GM04504 (cell line): ENCODE measurements at places on chromosomes 3 and 15.

- no peak for DNase-seq
Observed at GRCh38 chr3:67685499-67685898, 31.1 kb upstream of the SUCLG2 start.

GRCh38 chr3:35760146-35760545, 120.8 kb downstream of the ARPP21 start:
- no peak for DNase-seq

GRCh38 chr3:157082305-157082982, 77.5 kb downstream of the CCNL1 start:
- DNase-seq: peak; percentile 76

DNA sequence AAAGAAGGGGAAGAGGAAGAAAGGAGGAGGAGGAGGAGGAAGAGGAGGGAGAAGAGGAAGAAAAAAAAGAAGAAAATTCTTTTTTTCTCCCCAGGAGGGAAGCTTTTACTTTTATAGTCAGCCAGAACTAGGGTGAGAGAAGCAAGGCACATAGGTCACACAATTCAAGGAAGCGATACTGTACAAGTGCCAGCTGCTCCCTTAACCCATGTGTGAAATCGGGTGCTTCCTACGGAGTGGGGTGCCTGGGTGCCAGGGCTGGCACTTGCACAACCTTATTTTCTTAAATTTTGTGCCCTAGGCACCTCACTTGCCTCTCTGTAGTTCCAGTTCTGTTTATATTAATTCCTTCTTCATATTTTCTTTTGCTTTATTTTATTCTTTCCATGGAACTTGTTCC, 150.4 kb downstream of the LIPC start:
- no peak for DNase-seq

- no peak for DNase-seq
Observed at GRCh38 chr3:107629566-107629965, 106.8 kb downstream of the BBX start.

DNA sequence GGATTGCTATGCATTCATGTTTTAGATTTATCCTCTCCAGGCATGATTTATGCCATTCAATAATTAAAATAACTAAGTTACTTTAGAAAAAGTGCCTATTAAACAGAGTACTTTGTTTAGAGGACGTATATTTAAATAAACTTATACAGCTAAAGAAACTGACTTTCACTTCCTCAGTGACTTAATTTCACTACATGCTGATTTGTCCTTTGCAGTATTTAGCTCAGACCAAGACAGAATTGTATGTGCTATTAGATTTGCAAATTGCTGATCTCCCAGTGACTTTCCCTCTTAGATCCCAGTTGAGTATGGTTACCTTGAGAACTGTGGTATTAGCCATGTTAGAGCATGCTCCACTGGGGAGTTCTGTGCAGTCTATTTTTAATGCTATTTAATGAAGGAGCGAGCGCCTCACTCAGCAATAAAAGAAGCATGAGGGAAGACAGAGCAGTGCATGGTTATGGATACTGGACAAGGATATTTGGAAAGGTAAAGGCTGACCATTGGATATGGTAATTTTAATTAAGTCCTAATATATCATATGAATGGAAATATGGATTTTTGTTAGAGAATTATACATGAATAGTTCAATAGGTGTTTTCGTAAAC, 2.7 kb downstream of the ARPP21 start:
- no peak for DNase-seq

DNA sequence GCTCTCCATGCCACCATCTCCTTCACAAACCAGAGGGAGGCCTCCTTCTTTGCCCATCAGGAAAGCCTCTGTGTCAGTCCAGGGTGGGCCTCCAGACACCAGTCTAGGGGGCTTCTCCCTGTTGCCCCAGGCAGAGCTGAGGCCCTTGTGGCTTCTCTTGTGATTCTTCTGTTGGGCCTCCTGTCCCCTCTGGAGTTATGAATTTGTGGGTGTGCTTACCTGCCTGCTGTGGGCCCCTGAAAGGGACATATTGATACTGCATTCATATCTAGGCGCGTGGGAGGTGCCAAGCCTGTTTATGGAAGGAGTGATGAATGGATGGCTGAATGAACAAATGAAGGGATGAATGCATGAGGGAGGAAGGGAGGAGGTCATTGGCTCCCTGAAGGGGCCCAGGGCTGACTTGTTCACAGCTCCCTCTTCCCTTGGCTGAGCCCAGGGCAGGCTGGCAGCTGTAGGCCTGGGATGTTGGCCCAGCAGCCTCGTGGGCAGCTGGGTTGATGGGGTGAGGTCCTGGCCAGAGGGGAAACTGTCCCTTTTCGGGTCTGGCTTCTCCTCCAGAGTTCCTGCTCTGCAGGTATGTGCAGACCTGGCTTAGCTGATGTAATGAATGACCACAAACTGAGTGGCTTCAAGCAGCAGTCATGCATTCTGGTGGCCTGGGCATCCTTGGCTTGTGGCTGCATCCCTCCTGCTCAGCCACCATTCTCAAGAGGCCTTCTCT, 195.4 kb downstream of the GOLGA6L6 start:
- no peak for DNase-seq

DNA sequence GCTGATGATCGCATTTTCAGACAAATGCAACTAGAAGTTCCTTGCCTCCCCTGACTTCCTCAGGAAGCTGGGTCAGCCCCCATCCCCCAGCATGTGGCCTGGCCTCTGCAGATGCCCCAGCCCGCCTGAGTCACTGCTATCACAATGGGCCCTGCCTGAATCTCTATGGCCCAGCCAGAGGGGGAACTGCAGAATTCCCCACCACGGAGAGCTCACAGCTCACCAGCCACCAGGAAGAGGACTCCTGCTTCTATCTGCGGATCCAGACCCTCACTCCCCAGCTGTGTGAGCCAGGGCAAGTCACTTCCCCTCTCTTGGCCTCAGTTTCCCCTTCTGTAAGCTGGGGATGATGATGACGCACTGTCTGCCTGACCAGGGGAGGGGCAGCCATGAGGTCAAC, 6.9 kb downstream of the PLXND1 start:
- no peak for DNase-seq

GRCh38 chr15:29924750-29925149, 102.5 kb upstream of the TJP1 start:
- no peak for DNase-seq

- DNase-seq: peak; percentile 50
Observed at GRCh38 chr15:90451053-90451850, 63.2 kb downstream of the IQGAP1 start.

- DNase-seq: no peak
Observed at GRCh38 chr15:41773332-41773728, 954 bp upstream of the MAPKBP1 start.

DNA sequence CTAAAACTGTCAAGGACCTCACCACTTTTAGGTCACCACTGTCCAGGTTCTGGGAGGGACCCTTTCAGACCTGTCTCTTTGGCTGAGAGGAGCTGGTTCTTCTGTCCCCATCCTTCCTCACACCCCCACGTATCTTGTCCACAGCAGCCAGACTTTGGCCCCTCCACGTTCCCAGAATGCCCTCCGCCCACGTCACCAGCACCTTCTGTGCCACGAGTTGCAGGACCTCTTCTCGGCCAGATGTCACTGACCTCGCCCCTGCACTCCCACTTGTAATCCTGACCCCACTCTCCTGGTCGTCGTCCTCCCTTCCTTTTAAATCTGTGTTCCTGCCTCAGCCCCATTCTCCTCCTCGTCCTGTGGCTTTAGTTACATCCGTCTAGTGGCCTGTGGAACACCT, 22.6 kb upstream of the SEC13 start:
- DNase-seq: no peak

GRCh38 chr15:23567921-23568320, 2.4 kb downstream of the MKRN3 start:
- DNase-seq: no peak

DNA sequence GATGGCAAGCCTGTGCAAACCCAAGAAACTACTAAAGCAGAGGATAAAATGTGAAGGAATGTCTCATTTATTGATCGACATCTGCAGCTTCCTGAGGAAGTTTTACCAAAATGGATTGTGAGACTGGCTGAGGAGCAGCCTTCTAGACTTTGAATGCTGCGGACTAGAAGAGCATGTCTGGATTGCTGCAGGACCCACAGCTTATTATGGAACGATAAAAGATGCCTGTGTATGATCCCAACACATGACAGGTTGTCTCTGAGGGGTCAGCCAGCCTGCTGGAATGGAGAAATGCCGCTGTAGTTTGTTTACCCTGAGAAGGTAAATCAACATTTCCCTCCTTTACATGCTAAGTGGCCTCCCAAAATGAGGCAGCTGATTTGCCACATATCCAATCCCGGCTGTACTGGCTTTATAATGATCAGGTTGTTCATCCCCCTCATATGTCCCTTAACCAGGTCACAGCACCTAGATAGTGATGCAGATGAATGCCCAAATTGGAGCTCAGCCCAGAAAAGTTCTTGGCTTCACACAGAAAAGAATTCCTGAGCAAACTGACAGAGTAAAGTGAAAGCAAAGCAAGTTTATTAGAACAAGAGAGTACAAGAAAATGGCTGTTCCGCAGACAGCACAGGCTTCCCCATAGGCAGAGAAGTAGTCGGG, 63.9 kb downstream of the IL12A start:
- DNase-seq: no peak

DNA sequence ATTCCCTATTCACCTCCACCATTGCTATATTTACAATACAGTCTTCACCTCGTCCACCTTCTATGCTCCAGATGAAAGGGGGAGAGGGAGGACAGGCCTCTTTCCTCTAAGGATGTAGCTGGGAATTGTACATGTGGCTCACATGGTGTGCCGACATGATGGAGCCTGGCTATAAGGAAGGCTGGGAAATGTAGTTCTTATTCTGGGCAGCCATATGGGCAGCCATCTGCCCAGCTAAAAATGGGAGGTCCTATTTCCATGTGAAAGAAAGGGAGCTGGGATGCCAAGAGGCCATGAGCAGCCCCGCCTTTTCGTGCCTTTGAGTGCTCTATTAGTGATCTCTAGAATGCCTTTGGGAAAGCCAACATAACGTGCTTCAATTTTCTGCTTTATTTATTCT, 27.1 kb upstream of the MGLL start:
- DNase-seq: no peak

GRCh38 chr3:14698601-14699244, 23.8 kb downstream of the C3orf20 start:
- DNase-seq: no peak

GRCh38 chr3:182244222-182244971, 532.7 kb downstream of the SOX2 start:
- DNase-seq: no peak

- DNase-seq: no peak
Observed at GRCh38 chr3:32325201-32325600, 66.5 kb upstream of the CMTM7 start.

DNA sequence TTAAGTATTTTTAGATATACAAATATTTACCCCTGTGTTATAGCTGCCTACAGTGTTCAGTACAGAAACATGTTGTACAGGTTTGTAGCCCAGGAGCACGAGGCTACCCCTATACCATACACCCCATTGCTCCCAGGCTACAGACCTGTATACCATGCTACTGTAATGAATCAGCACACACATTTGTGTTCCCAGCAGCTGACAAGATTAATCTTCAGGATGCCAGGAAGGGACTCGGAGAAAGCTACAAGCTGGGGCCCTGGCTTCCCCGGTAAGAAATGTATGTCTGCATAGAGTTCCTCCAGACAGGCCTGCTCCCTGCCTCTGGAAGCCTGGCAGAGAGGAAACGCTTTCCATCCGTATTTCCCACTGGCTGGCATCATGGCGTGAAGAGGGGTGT, 136.5 kb downstream of the XXYLT1 start:
- DNase-seq: no peak

GRCh38 chr3:34995796-34996430, 643.4 kb upstream of the ARPP21 start:
- no peak for DNase-seq

- DNase-seq: no peak
Observed at GRCh38 chr15:67174446-67174845, 80.0 kb downstream of the AAGAB start.

GRCh38 chr3:184261270-184261853, at the start of gene CAMK2N2:
Gene CAMK2N2 (minus strand): TSS chr3:184261553. CDS start chr3:184261285, 268 bp downstream.
- no peak for DNase-seq

DNA sequence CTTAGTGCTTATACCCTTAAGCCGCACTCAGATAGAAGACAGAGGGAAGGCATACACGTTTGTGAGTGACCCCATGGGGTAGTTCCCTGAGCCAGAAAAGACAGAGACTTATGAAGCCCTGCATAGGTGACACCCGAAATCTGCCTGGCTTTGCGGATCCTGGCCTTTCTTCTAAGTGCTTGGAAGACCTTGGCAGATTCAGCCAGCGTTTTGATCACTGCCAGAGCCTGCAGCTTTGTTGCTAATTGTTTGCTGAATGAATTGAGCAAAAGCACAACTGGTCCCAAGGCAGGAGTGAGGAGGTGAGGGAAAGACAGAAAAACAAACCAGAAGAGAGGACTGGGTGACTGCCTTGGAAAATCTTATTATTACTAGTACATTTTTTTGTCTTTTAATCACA, 168.3 kb upstream of the ICE2 start:
- DNase-seq: no peak

DNA sequence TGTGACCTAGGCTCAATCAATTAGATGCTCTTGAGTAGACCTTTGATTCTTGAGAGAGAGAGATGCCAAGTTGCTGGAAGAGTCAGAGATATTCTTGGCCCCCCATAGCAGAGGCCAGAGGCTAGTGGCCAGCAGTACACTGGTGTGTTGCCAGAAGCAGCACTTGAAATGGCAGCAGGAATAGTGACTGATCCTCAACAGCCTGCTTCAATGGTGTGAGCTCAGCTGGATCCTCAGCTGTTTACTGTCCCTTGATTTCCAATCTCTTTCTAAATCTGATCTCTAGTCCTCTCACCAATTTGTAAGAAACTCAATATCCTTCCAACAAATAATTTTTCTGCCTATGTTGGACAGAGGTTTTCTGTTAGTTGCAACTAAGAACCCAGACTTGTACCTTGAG, 170.3 kb upstream of the CCDC54 start:
- no peak for DNase-seq

DNA sequence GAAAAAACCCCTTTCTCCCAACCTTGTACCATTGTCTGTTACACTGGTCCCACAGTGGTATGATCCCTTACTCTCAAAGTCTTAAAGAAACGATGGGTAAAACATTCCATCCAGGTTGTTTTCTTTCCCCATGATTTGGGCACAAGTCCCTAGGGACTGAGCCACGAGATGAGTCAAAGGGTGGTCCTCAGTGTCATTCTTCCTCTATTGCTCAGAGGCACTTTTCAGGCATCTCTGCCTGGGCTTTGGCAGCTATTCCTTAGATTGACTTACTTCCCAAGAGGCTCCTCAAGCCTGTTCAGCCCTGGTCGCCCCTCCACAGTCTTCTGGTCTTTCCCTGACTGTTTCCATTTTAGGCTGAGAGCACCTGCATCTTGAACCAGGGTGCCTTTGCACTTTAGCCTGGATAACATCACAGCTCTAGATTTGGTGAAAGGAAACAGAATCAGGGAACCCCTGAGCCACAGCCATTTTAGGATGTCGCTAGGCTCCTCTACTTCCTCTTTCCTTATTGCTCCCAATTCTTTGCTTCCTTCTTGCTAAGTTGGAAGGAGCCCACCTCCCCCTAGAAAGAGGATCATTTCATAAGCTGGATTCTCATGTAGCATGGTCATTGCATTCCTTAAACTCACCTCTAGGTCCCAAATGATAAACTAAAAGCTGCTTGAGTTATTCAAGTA, 131.0 kb upstream of the TPRG1 start:
- DNase-seq: no peak
